ENCODE measurements at places on chromosomes 4 and X.

- no peak for DNase-seq
Observed at GRCh38 chr4:159363361-159363760, 260.5 kb downstream of the RAPGEF2 start.

GRCh38 chr4:108783665-108784463 is 21.0 kb upstream of the ETNPPL start:
- no peak for DNase-seq

GRCh38 chr4:155445306-155445705 is 68.5 kb upstream of the MAP9 start:
- DNase-seq = no peak

DNA sequence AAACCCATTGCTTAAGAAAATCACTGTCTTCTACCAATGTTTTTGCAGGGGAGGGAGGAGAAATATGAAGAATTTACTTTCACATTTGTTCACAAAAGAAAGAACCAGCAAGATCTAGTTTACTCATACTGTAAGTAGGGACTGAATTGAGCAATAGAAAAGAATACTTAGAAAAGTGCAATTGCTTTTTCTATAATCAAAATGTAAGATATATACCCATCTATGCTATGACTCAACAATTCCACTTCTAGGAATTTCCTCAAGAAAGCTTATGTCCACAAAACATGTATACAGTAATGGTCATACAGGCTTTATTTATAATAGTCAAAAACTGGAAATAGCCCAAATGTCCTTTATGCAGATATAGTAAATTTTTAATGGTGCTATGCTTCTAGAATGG is 196.4 kb downstream of the LRBA start:
- no peak for DNase-seq

- no peak for DNase-seq
Observed at GRCh38 chr4:8639021-8639420, 46.5 kb downstream of the CPZ start.

GRCh38 chr4:7943211-7943610 is 3.5 kb upstream of the AFAP1 start:
- no peak for DNase-seq

GRCh38 chr4:38387348-38387747 is 276.7 kb upstream of the KLF3 start:
- no peak for DNase-seq

- DNase-seq = no peak
Observed at GRCh38 chr4:139489638-139490037, 35.7 kb downstream of the RAB33B start.

- DNase-seq = no peak
Observed at GRCh38 chrX:46713672-46714490, 45.0 kb downstream of the SLC9A7 start.

DNA sequence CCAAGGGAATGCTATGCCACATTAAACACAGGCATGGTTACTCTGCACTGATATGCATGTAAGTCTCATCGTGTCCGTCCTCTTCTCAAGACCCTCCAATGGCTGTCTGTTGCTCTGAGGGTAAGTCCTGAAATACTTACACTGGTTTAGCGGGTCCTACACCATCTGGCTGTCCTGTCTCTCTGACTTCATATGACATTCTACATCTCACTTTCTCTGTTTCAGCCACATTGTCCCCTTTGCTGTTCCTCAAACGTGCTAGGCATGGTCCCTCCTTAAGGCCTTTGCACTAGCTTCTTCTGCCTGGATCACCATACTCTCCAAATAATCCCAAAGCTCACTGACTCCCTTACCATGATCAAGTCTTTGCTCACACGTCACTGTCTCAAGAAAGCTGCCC is 131.4 kb downstream of the PALLD start:
- no peak for DNase-seq

- DNase-seq = no peak
Observed at GRCh38 chrX:1264556-1264955, 4.1 kb upstream of the CSF2RA start.

DNA sequence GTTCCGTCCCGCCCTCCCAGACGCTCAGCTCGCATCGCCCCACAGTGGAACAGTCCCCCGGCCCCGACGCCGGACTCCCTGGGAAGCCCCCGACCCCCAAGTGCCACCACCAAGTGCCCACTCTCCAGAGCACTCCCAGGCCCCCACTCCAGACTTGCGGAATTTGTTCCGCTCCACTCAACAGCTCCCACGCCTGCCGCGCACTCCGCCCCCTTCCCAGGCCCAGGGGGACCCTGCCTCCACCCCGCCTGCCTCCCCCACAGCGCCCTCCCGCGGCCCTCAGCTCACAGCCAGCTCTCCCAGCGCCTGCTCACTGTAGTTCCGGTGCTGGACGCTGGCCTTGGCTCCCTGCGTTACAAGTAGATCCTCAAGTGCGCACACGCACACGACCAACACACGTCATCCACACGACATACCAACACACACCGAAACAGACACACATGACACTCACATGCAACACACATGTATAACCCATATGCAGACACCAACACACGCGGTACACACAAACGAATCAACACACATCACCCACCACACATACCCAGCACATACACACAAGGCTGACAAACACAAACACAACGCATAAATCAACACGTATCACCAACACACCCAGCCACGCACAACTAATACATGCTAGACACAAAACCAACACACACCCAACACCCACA is 8.0 kb downstream of the MSX1 start:
- no peak for DNase-seq

DNA sequence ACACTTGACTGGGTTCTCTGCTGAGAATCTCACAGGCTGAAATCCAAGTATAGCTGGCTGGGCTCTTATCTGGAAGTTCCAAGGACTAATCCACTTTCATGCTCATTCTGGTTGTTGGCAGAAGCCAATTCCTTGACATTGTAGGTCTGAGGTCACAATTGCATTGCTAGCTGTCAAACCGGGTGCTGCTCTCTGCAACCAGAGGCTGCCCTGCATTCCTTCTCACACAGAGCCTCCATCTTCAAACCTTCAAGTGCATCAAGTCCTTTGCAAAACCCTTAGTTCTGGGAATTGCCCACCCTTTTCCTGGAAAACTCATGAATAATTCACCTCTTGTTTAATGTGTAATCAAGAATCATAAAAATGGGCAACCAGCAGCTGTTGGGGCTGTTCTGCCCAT is 404.2 kb downstream of the KCNIP4 start:
- no peak for DNase-seq

DNA sequence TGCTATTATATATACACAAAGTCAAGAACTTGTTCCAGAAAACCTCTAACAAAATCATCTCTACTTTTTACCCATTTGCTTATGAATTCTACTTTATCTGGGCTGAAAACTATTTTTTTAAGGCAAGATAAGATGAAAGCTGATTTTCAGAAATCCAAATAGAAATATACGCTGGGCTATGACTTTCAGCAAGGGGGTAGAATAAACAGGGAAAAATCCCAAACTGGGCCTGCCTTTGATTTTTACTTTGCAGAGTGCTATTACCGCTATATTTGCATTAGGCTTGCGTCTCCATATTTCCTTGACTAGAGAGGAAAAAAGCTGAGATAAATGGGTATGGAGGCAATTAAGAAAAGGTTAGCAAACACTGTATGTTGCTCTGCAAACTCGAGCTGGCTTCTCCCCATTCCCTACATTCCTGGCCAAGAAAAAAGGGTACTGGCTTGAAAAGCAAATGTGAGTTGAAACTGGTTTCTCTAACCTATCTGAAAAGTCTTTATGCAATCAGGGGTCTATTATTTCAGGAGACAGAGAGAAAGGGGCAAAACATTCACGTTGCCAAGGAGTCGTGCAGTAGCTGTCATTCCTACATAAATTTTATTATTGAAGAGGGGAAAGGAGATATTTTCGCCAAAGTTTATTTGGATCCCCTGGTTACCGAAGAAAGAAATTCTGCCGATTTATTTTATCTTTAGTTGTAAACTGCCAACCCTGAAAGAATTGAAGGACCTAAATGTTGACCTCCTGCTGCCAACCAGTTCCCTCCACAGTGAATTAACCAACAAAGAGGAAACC is 2.2 kb downstream of the TMEM47 start:
- peak; percentile 9 for DNase-seq

DNA sequence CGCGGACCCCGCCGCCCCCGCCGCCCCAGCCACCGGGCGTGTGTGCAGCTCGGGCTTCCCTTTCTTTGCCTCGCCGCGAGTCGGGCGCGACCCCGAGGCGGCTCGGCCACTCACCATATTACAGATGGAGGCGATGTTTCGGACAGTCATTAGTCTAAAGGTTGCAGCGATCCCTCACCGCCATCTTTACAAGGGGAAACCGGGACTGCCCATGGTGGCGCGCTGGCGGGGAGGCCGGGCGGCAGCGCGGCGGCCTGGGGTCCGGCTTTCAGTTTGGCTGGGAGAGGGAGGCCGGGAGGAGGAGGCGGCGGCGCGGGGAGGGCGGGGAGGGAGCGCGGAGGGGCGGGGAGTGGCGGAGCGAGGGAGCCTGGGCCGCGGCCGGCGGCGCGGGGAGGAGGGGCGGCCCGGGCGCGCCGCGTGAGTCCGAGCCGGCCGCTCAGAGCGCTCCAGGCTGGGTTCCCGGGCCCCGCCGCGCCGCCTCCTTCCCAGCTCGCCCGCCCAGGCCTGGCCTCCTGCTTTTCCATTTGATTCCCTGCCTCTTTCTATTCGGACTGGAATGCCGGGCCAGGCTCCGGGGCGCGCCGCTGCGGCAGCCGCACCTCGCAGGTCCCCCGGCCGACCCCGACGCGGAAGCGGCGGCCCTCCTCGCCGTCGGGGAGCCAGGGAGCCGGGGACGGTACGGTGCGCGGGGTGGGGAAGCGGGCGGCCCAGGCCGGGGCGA is at the start of gene USP46:
Gene USP46, minus strand, starts transcription at position 301 of the 721 bp plus-strand sequence. Its CDS starts 151 bp downstream, at position 150.
- peak; percentile 35 for DNase-seq

DNA sequence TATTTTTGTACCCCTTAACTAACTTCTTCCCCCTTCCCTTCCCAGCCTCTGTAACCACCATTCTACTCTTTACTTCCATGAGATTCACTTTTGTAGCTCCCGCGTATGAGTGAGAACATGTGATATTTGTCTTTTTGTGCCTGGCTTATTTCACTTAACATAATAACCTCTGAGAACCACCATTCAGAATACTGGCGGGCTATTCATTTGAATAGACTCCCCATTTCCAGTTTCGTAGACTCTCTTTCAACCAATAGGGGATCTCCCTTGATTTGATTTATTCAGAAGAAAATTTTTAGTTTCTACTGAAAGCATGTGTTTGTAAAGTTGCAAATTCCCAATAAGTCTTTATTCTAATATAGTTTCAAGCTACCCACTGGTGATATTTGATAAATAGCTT is 117.2 kb downstream of the GATB start:
- no peak for DNase-seq

DNA sequence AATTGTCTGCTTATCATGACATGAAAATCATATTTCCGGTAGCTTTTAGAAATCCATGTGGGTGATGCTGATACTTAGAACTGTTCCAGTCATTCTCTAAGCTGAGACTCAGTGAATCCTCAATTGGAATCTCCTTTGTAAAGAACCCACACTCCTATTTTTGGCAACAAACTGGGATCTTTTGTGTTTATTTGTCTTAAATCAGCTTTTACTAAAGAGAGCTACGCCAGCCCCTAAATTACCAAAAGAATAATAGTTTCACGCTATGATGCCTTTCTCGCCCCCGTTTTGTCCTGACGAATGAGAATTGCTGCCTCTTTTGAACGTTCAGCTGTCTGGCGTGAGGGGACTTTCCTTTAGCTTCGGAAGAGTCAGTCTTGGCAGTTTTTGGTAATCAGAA is 195.9 kb downstream of the SHOX start:
- no peak for DNase-seq

DNA sequence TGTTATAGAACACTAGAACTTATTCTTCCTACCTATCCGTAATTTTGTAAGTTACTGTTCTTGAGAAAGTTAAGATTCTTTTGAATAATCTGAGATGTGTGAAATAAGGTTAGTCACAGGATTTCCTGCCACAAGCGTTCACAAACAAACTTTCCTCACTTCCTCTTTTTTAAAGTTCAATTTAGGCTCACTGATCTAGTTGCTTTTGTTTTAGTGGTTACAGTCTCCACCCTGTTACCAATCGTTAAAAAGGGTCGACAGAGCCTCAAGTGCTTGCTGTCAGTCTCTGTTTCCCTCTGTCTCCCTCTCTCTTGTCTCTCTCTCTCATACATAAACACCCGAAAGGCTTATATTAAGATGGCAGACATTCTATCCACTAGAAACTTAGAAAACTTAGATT is 35.9 kb upstream of the STK26 start:
- no peak for DNase-seq

GRCh38 chr4:33518856-33519255 is 2725.5 kb downstream of the ARAP2 start:
- peak; percentile 28 for DNase-seq

DNA sequence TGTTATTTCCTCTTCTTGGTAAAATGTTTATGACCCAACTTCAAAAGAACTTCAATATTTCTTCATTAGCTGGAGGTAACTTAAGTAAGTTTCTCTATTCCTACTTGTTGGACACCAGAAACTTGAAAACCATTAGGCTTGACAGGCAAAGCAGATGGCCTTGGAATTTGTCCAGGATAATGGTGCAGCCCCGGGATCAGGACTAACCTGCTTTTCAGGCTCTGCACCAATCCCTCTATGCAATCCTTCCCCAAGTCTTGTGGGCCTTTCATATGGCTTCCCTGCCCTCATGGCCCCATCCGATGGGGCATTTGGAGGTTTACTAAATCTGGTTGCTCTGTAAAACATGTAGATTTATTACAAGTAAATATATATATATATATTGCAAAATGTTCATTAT is 68.5 kb downstream of the SPINK2 start:
- no peak for DNase-seq

DNA sequence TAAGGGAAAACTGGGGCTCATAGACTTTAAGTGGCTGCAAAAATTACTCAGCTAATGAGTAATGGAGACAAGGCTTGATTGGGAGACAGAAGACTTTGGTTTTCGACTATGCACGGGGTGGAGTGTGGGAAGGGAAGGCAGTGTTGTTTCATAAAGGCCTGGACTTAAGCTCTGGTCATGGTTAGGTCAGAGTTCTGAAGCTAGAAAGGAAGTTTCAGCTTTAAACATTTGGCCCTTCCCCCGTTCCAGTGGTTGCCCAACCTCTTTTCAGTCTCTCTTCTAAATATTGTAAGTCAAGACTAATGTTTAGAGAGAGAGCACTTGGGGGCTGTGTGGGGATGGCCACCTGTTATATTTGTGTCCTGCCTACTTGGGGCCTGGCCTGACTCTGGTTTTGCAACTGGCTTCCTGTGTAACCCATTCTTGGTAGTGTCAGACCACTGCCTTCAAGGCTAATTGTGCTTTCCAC is 21.0 kb downstream of the MSN start:
- no peak for DNase-seq

- DNase-seq = no peak
Observed at GRCh38 chr4:92952426-92952825, 648.7 kb downstream of the GRID2 start.

DNA sequence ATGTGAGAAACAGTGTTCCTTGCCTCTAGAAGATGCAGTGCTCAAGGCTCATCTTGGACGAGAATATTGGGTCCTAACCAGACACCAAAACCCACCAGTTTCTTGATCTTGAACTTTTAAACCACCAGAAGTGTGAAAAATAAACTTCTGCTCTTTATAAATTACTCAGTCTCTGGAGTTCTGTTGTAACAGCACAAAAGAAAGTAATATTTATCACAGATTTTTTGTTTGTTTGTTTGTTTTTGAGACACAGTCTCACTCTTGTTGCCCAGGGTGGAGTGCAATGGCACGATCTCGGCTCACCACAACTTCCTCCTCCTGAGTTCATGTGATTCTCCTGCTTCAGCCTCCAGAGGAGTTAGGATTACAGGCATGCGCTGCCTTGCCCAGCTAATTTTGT is 371.1 kb upstream of the NDST4 start:
- no peak for DNase-seq

- DNase-seq = no peak
Observed at GRCh38 chr4:81667539-81667938, 195.8 kb upstream of the RASGEF1B start.
